Hepatocyte (in vitro differentiated cells): ENCODE measurements at places on chromosomes 3 and 15.

DNA sequence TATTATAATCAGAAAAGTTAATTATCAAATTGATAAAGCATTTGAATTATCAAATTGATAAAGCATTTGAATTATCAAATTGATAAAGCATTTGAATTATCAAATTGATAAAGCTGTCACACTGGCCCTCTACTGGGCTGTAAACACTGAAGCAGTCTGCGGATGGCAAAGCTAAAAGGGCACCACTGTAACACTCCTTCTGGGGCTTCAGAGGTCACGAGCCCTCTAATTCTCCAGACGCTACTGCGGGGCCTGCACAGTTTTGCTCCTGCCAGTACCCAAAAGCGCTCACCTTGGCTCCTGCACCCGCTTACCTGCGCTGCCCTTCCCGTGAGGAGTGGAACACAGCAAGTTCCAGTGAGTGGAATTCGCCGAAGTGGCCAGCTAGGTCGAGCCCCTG is 409.0 kb upstream of the KCNMB2 start:
- no peak for DNase-seq

GRCh38 chr15:22877607-22878006 is 39.1 kb downstream of the NIPA2 start:
- DNase-seq = no peak

DNA sequence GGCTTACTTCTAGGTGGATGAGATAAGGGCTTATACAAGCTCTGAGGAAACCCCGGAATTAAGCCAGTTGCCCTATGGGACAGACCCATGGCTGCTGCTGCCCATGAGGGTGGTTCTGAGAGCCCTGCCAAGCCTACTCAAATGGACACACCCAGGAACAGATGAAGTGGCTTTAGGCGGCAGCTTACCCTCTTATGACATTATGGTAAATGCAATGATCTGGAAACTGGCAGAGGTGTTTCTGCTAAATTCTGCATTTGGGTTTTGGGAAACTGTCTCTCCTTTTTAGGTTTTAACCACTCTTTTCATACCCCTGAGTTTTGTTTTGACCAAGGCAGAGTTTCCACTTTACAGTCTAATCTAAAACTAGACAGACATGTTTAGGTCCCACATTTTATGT is 9.0 kb upstream of the ZBED2 start:
- DNase-seq = no peak

GRCh38 chr15:74307827-74308811 is 59.3 kb downstream of the CYP11A1 start:
- DNase-seq = peak; percentile 70

GRCh38 chr15:33443708-33444107 is 132.9 kb downstream of the RYR3 start:
- no peak for DNase-seq

DNA sequence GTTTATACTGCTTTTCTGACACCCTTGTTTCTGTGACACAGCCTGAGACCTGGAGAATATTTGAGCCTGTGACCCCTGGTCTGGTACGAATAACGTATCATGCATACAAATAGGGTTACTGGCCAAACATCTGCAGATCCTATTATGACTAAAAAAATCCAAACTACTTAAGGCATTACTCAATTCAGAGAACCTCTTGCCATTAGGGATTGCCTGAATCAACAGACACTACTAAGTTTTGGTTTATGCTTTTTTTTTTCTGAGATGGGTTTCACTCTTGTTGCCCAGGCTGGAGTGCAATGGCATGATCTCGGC is 35.4 kb downstream of the OSBPL10 start:
- no peak for DNase-seq

DNA sequence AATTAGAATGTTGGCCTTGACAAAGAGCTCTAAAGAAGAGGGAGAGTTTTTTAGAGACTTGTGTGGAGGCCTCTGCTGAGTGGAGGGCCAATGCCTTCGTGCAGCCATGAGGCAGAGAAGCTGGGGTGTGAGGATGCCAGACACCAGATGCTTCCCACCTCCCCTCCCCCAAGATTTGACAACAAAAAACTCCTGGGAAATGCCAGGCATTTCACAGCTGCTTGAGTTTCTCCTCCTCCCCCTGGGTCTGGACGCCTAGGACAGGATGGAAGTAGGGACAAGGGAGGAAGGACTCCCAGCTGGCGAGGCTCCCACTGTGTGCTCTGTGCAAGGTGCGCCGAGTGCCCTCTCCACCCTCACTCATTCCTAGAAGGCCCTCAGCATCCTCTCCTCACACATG is 20.1 kb downstream of the TGM4 start:
- no peak for DNase-seq

GRCh38 chr3:22360970-22361369 is 610.0 kb upstream of the ZNF385D start:
- no peak for DNase-seq

GRCh38 chr3:188125076-188125475 is 28.9 kb upstream of the LPP start:
- no peak for DNase-seq

- DNase-seq = peak; percentile 32
These were observed 24.4 kb downstream of the SELENOT start for GRCh38 chr3:150627557-150627956.

DNA sequence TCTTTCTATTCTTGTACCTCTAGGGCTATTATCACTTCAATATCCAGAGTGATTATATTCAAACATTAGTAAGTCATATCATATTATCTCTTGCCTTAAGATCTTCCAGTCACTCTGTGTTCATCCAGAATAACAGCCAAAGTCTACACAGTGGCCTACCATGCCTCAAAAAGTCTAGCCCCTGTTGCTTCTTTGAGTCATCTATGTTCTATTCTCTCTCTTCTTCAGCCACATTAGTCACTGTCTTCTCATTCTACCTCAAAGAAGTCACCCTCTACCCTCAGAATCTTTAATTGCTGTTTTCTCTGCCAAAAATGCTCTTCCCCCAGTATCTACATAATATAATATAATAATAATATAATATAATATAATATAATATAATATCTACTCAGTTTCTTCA is 356.0 kb downstream of the NLGN1 start:
- DNase-seq = no peak

- DNase-seq = no peak
These were observed 769.5 kb downstream of the TUSC7 start for GRCh38 chr3:117479095-117479494.

GRCh38 chr3:25259871-25260270 is 168.2 kb upstream of the RARB start:
- DNase-seq = peak; percentile 7

DNA sequence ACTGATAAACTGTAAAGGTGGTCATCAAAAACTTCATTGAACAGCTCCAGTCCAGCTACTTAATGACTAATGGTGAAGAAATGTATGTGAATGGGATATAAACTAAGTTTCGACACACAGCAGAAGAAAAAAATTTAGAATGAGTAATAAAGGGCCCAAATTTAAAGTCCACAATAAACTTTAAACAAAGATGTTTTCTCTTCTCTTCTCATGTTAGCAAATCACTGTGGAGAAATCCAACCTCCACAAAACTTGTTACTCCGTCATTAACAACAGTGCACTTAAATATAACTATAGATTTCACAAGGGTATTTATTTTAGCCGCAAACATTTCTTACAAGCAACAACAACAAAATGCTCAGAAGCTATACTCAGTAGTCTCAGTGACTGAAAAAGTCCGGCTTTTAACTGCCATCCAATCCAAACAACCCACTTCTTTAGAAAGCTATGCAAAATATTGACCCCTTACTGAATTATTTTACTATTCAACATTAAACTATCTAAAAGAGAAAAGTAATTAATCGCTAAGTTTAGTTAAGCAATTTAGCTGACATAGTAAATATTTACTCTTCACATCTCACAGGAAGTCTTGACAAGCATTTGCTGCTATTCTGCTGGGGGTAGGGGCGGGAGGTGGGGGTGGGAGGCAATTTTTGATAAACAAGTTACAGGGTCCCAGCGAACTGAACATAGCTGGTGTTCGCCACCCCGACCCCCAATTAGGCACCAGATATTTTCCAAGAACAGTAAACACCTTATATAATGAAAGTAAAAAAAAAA is 2.4 kb downstream of the IGF2BP2 start:
- DNase-seq = no peak
